Lung microvascular endothelial cell (primary cell): ENCODE measurements at places on chromosomes 5 and 9. TPM values are rescaled to one million over a fixed set of nuclear protein-coding genes. Genes with fewer than 3 reads are reported as not detected.

The MYMK gene
- total RNA-seq, result not detected in 2 replicates

The ANKDD1B gene
- total RNA-seq, result 0.22 and 1.2 TPM in 2 replicates

The HMMR gene
- total RNA-seq, result 3.2 and 14.6 TPM in 2 replicates

The IL3 gene
- total RNA-seq, result not detected in 2 replicates

The WNK2 gene
- not detected in 2 replicates for total RNA-seq

The FBLL1 gene
- 1.1 and 2.8 TPM in 2 replicates for total RNA-seq

The CDH9 gene
- total RNA-seq, result not detected in 2 replicates

The PCDHGA5 gene
- 0.44 and 0.60 TPM in 2 replicates for total RNA-seq
